Motor neuron (in vitro differentiated cells): ENCODE measurements at places on chromosomes 1 and 21.
A peak's percentile ranks its signal among the peaks of the same experiment; 100 is the strongest.

GRCh38 chr21:39647476-39647875, 34.7 kb downstream of the B3GALT5 start:
- no peak for ATAC-seq

DNA sequence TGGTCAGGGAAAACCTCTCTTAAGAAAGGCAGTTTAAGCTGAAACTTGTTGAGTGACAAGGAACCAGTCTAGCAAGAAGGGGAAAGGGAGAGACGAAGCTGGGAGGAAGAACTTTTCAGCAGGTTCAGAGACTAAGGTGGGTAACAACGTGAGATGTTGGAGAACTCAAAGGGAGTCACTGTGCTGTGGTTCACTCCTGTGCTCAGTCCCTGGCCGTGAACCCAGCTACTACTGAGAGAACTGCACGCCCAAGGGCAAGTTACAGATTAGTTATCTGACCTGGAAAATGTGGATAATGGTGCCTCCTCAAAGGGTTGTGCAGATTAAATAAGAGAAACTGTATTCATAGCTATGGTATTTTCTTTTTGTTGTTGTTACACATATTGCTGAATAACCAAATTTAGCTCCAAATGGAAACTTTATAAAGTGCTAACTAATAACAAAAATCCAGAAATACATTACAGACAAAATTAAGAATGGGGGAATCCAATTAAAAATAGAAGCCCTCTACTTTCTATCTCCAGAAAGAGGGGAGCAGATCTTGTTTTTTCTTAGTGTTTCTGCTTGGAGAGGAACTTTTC, 2.9 kb downstream of the ZBTB40 start:
- no peak for ATAC-seq

DNA sequence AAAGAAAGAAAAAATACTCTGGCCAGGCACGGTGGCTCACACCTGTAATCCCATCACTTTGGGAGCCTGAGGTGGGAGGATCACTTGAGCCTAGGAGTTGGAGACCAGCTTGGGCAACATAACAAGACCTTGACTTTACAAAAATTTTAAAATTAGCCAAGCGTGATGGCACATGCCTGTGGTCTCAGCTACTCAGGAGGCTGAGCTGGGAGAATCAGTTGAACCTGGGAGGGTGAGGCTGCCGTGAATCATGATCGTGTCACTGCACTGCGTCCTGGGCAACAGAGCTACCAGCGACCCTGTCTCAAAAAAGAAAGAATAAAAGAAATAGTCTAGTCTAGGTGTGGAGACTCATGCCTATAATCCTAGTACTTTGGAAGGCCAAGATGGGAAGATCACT, 22.3 kb downstream of the RRP1B start:
- no peak for ATAC-seq

DNA sequence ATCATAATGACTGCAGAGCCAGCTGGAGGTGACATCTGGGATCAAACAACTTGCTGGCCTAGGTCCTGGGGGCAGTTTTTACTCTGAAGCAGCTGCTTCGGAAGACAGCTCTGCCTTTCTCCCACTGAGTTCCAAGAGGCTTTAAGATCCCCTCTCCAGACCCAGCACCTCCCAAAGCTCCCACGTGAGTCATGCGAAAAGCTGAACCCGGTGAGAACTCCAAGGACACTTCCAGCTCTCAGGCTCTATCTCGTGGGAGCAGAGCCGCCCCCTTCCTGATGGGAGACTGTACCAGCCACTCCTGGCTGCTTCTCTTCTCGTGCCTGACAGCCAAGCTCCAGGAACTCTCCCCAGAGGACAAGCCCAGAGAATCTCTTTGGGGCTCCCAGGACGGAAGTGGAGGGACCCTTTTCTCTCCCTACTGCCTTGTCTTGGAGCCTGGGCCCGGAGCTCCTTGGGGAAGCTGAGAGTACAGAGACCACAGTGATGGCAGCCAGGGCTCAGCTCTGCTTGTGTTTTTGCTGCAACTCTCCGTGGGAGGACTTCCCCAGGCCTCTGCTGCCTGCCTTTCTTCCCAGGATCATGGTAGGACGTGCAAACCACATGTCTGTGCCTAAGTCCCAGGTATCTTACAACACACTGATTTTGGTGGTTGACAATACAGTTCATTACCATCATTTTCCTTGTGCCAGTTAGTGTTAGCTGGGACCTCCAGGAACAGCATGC, 40.6 kb downstream of the STUM start:
- no peak for ATAC-seq

DNA sequence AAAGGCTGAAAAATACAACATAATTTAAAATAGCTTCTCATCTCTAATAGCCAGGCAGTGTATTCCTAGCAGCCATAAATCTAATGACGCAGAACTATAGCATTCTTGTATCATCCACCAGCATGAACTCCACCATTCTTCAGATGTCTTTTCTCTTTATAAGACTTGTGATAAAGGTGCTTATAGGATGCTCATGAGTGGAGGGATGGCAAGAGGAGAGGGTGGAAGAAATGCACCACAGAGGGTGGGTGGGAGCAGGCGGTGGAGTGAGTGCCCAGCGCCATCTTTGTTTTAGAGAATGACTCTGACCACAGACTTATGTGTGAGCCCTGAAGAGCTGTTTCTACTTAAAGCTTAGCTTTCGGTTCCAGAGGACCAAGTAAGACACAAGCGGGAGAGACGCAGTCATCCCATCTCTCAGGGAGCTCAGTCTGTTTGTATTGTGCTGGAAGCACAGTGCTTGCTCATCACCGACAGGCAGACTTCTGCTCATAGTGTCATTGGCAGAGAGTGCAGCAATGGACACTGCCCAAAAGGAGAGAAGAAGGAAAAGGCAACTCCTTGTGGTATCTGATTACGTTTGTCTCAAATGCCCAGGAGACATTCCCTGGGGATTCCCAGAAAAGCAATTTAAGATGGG, 65.6 kb downstream of the KCNJ15 start:
- no peak for ATAC-seq

- ATAC-seq: no peak
Observed at GRCh38 chr1:64701071-64701470, 43.8 kb upstream of the RAVER2 start.

DNA sequence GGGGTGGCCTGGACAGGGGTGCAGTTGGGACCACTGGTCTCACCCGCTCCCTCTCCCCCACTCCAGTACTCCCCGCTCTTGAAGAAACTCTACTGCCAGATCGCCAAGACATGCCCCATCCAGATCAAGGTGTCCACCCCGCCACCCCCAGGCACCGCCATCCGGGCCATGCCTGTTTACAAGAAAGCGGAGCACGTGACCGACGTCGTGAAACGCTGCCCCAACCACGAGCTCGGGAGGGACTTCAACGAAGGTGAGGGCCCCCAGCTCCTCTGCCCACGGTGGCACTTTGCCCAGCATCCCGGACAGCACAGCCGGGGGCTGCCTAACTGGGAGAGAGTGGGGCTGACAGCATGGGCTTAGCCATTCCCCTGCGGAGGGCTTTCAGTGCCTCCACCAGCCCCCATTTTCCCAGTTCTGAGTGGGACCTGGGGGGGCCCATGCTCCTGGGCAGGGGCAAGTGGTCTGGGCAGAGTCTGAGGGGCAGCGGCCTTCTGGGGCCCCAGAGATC, 30.2 kb upstream of the CCDC27 start:
- no peak for ATAC-seq

DNA sequence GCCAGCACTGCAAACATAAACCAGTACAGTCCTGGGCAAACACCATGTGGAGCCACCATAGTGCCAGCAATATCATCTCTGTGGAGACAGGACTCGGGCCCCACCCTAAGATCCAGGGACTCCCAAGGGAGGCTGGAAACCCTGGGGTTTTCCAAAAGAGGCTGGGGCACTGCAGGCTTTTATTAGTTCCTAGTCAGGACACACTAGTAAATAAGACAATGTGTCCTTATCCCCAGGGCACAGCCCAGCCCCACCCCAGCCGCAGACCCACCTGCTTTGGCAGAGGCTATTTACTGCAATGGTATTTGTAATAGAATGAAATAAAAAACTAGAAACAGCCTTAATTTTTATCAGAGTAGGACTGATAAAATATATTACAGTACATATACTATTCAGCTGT, 486 bp upstream of the GJB3 start:
- no peak for ATAC-seq

GRCh38 chr1:41738475-41738874, 180.2 kb downstream of the HIVEP3 start:
- no peak for ATAC-seq

GRCh38 chr1:1627829-1628753, 3.9 kb upstream of the MMP23B start:
- ATAC-seq: no peak

- peak; percentile 31 for ATAC-seq
Observed at GRCh38 chr1:59272507-59272906, 24.4 kb upstream of the FGGY start.

DNA sequence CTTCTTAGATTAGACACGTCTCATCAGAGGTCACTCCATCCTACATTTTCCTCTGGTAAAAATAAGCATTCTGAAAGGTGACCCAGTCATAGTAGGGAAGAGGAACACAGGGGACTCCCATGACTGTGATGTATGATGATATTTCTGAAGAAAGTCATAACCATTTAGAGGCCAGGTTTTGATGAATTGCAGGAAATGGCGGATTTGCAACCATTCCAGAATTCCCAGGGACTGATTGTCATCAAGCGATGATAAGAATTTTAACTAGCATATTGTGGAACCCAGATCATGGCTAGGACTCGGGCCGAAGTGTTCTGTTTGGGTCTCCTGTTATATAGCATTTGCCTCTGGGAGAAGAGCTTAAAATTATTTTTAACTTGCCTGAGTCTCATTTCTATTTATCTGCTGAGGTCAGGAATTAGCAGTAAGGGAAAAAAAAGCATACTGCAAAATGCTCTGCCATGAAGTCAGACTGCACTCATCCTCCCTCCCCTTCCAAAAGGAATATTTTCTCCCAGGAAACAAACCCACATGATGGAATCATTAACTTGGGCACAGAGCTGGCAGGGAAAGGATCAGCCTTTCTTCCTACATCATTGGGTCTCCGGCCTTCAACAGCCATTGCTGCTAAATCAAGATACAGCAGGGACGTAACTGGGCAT, 286.7 kb downstream of the HLX start:
- no peak for ATAC-seq

- no peak for ATAC-seq
Observed at GRCh38 chr1:213688655-213689054, 299.1 kb upstream of the PROX1 start.

- ATAC-seq: no peak
Observed at GRCh38 chr21:45824546-45825215, 156.9 kb upstream of the COL6A1 start.

DNA sequence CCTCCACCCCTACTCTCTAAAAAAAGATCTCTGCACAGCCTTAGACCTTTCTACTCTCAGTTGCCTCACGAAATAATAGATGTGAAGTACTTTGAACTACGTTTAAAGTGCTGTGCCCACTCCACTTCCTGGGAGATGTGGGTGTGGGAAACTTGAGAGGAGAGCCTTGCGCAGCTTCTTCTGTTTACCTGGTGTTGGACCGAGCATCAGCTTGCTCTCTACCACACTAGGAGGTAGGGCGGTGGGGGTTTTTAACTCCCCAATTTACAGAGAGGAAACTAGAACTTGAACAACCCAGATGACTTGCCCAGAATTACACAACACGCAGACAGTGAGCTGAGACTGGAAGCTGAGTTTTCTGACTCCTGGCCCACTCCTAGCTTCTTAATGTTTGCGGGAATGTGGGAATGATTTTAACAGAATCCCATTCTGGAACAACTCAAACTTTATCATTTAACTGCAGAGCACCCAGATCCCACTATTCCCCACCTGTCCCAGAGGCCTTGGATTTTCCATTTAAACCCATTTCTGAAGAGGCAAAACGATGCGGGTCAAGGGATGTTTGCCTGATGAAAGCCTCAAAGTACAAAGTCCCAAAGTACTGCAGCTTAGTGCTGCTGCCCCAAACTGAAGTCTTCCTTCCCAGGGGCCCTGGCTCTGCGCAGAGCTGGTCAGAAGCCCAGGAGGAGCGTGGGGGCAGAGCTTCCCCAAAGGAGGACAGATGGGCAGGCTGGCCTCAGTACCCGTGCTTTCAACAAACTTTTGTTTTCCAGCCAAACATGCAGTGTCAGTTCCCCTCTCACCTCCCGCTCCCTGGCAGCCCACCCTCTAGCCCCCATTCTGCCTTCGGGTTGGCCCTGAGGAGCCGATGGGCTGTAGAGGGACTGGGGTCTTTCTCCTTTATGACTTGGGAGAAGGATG, 19.0 kb downstream of the BTG2 start:
- ATAC-seq: no peak
